CD4-positive, alpha-beta T cell treated with Interleukin-21 for 1 hour (primary cell): ENCODE measurements at places on chromosomes 7 and 10.
A peak's percentile ranks its signal among the peaks of the same experiment; 100 is the strongest.

DNA sequence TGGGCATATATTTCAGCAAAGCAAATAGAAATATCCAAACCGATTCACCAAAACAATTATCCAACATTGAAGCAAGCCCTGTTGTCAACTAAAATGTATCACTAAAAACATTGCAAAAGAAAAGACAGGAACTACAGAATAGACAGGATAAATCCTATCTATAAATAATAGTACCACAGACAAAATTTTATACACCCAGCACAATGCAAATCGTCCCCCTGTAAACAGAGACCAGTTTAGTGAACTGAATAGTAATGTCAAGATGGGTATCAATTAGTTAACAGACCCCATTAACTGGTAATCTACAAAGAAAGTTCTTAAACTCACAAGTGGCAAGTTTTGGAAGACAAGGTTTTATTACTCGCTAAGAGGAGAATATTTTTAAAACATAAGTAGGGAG is 4.0 kb downstream of the ZC3HAV1 start:
- no peak for DNase-seq

DNA sequence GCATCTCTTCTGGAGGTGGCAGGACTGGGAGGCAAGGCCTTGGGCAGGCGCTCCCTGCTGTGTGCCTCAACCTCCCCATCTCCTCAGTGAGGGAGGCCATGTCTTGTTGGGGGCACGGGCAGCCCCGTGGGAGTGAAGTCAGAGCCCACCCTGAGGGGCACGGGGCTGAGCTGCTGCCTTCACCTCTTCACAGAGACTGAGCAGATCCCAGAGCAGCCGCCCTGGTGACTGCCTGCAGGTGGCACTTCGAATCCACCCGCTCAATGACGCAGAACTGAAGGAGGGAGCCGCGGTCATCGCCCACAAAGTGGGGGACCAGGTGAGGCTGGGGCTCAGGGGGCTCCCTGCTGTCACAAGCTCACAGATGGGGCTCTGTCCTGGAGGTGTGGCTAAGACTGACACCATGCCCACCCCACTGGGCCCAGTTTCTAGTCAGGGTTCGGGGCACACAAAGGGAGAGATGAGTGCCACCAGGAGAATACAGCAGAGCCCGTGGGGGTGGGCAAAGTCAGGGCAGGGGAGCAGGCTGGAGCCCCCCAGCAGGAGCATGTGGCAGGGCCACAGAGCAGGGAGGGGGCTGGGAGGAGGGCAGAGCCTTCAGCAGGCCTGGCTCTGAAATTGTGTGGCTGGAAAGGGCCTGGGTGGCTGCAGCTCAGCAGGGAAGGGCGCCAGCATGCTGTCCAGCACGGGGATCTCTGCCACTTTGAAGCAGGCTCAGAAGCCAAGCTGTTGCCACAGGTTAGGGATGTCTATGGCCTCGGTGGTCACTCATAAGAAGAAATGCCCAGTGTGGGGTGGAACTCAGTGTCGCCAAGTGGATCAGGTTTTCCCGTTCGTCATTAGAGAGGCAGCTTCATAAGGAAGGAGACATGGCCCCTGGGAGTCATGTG is 18.8 kb upstream of the CHST12 start:
- peak; percentile 6 for DNase-seq

DNA sequence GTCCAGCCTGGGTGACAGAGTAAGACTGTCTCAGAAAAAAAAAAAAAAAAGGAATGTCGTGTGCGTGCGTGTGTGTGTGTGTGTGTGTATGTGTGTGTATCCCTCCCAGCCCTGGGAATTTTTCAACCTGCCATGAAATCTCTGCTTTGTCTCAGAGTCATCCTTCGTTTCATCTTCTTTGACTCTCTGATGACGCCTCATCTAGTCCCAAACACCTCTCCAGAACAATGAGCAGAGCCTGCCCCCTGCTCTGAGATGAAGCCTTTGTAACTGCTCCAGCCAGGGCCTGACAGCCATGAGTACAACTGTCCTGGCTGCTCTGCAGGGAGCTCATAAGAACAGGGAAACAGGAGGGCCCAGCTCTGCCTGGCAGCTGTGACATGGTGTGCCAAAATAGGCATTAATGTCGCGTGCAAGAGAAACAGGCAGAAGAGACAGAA is 149.5 kb downstream of the FAM107B start:
- no peak for DNase-seq

DNA sequence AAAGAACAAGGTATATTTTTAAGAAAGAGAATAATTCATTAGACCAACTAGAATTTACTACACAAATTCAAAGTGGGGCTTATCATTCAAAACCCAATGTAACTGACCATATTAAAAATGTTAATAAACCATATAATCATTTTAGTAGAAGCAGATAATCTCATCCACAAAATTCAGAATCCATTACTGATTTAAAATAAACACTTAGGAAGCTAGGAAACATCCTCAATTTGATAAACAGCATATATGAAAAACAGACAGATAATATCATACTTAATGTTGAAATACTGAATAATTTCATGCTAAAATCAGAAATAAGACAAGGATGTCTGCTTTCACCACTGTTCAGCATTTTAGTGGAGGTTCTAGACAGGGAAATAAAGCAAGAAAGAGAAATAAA is 902.8 kb upstream of the PHF14 start:
- no peak for DNase-seq

DNA sequence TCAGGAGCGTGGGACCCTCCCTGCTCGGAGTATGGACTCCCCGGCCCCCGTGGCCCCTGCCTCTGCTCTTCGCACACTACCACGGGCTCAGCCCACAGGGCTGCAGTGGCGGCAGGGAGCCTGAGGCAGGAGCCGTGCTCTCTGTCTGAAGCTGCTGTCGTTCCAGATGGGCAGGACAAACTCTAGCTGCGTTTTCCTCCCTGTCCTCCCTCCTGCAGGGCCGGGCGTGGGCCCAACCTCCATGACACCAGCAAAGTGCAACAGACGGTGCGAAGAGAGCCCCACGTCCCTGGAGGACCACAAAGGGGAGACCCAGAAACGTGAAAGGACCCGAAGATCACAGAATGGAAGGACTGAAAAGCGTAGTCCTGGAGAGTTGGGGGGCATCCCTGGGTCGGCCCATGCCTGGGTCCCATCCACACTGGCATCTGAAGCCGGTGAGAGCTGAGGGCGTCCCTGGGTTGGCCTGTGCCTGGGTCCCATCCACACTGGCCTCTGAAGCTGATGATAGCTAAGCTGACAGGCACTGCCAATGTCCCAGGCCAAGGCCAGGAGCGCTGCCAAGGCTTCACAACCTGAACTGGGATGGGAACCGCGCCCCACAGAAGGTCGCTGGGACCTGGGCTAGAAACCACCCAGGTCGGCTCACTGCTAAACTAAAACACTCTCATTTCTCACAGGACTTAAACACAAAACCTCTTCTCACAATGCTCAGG is 267.0 kb downstream of the MAD1L1 start:
- no peak for DNase-seq

GRCh38 chr7:36749282-36749960 is 25.1 kb upstream of the AOAH start:
- DNase-seq = no peak

DNA sequence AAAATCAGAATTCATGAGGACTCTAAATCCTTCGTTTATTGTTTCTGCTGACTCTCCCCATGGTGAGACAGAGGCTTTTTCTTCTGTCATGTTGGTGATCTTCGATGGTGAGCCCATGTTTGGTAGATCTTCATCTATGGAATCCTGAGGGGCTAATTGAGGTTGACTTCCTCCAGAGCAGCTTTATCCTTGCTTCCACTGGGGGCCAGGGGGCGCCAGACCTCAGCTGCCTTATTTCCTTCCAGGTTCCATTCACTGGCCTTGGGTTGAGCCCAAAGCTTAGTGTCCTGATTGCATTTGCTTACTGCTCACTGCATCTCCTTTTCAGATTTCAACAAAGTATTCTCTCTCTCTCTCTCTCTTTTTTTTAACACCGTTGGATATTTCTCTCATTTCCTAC is 80.7 kb downstream of the GCC1 start:
- peak; percentile 14 for DNase-seq

- DNase-seq = no peak
Observed at GRCh38 chr7:18693406-18693805, 197.9 kb downstream of the HDAC9 start.

- no peak for DNase-seq
Observed at GRCh38 chr10:85666102-85666501, 700.5 kb downstream of the GRID1 start.

GRCh38 chr7:13050703-13051102 is 363.3 kb downstream of the ARL4A start:
- no peak for DNase-seq

GRCh38 chr7:44911911-44912310 is 26.6 kb upstream of the PURB start:
- no peak for DNase-seq

- DNase-seq = no peak
Observed at GRCh38 chr7:92588561-92588960, 1.6 kb downstream of the FAM133B start.

- DNase-seq = no peak
Observed at GRCh38 chr7:71638108-71638507, 506.2 kb downstream of the GALNT17 start.

DNA sequence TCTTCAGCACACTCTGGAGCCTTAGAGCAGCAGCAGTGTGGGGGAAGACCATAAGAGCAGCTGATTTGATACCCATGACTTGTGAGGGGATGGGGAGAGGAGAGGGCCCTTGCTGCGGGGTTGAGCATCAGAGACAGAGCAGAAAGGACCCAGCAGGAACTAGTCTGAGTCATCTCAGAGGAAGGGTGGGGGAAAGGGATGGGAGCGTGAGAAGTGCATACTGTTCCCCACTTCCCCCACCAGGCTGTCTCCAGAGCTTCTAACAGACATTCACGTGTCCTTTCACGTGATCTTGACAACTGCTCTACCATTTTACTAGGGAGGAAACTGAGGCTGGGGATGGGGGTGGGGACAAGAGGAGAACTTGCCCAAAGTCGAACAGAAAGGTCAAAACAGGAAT is 38.7 kb downstream of the FAM241B start:
- no peak for DNase-seq

GRCh38 chr7:127821146-127821545 is 169.2 kb downstream of the SND1 start:
- DNase-seq = no peak

GRCh38 chr10:119197921-119198320 is 9.4 kb upstream of the GRK5 start:
- no peak for DNase-seq

DNA sequence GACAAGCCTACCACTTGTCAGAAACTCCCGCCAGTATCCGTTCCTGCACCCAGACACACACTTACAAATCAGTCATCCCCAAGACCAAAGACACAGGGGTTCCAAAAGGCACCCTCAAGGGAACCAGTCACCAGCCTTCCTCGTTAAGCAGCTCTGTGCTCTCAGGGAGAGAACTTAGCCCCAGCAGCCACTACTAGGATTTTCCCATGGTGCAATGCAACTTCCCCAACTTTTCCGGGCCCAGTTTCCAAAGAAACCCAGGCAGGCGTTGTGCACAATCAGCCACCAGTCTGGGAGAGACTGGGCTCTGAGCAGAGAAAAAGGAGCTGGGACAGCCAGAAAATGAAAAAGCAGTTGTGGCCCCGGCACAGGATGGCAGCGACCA is 1.2 kb downstream of the DLG5 start:
- no peak for DNase-seq

DNA sequence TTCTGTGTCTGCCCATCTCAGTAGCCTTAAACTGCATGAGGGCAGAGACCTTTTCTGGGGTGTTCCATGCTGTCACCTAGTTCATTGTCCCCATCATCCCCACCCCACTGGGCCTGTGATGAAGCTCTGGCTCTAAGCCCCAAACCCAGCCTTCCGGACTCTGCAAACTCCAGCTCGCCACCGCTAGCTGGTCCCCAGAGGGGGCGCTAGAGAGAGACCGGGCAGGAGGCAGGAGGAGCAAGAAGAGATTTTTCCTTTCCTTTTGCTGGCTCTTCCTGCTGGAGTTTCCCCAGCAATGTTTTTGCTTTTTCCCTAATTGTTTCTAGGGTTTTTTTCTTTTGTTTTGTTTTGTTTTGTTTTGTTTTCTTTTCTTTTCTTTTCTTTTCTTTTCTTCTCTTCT is 234.4 kb downstream of the TEX36 start:
- no peak for DNase-seq

DNA sequence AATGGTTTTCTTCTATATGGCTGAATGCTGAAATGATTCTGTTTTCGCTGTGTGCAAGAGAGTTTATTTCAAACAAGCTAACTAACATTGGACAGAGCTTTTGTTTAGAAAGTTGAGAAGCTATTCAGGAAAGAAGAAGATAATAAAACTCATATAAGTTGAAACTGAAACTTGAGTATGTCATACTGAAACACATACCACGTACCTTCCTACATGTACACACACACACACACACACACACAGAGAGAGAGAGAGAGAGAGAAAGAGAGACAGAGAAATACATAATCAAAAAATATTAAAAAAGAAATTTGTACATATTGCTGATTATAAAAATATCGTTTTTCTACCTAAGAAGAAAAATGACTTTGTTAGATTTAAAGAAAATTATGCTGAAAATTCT is 561.9 kb upstream of the KCND2 start:
- DNase-seq = no peak

DNA sequence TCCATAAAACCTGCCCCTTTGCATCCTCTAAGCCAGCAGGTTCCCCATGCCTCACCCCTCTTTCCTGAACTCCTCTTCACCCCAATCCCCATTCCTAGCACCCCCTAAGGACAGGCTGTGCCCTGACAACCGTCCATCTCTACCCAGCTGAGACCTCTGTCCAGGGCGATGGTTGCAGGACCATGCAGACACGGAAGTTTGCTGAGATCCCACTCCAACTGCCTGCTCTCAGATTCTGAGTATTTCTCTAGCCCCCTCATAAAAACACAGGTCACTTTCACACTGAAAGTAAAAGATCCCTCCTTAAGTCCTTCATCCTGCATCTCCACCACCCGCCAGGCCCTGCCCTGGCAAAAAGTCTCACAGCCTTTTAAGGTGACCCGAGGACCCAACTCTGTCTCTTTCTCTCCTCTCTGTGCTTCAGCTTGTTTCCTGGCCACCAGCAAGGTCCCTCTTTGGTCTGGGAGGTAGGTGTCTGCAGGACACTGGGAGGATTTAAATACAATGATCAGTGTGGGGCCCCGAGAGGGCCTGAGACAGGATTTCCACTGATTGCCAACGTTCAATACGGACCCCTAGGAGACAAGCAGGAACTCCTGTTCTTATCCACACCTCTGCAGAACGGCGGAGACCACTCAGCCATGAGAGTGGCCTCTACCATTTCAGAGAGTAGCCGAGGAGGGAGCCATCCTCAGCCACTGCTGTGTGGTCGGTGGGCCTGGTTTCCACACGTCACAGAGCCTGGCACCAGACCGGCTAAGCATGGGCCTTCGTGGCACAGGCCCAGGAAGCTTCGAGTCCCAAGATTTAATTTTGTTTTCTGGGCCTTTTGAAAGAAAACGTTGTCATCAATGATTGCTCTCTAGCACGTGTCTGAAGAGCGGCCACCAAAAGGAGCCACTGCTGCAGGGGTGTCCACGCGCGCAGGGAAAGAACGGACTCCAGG is 27.9 kb downstream of the CALML3 start:
- DNase-seq = no peak
